Activated CD8-positive, alpha-beta memory T cell treated with anti-CD3 and anti-CD28 coated beads for 1 hour (primary cell): ENCODE measurements at places on chromosomes 2 and 18.

- no peak for DNase-seq
Observed at GRCh38 chr2:134391751-134392160, 137.9 kb downstream of the MGAT5 start.

DNA sequence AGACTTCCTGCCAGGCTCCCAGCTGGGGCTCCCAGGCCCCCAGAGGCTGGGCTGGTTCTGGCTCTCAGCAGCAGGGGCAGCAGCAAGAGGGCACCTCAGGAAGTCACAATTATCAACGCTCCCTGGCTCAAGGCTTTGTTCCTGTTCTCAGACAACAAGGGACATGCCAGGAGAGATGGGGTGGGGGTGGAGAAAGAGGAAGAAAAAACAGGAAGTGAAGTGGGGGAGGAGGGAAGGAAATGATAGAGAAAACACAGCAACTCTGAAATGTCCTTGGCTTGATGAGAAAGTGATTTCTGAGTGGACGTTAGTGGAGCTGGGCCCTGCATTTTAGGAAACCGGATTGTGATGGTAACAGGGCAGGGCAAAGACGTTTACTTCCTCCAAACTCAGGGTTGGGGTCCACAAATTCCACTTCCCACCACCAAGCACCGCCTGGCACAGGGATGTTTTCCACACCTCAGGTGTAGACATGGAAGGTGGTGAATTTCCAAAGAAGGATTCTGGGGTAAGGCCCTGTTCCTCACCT is 40.4 kb downstream of the CYRIA start:
- DNase-seq = no peak

DNA sequence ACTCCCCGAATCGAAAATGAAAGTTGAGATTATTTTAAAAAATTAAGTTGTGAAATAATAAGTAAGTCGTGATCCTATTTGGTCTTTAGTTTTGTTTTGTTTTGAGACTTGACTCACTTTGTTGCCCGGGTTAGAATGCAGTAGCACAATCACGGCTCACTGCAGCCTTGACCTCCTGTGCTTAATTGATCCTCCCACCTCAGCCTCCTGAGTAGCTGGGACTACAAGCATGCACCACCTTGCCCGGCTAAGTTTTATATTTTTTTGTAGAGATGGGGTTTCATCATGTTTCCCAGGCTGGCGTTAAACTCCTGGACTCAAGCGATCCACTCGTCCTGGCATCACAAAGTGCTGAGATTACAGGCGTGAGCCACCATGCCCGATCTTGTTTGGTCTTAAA is 326.2 kb downstream of the MYCN start:
- no peak for DNase-seq

DNA sequence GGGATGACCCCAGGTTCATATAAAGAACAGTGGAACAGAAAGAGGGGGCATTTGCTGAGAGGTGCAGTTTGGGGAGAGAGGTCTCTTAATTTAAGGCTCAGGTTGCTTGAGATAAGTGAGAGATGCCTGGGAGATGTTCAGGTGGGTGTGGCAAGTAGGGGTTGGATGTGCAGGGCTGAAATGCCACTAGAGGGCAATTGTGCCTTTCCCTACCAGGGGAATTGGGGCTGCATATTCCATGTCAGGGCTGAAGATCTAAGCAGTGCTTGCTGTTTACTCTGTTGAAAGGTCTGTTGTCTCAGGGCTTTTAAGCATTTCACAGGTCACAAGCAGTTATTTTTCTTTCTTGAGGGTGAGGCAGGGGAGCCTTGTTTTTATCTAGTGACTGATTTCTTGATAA is 7.8 kb downstream of the CCDC85A start:
- DNase-seq = no peak

DNA sequence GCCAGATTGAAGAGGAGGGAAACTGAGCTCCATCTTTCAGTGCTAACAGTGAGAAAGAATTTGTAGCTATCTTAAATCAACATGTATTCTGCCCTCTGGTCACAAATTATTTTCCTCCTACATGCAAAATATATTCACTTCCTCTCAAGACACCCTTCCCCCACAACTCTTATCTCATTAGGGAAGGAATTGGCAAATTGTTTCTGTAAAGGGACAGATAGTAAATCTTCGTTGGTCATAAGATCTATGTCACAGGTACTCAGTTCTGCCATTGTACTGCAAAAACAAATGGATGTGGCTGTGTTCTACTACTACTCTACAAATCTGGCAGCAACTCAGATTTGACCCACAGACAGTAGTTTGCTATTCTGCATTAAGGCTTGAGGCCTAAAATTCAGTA is 53.0 kb upstream of the CYP20A1 start:
- no peak for DNase-seq

DNA sequence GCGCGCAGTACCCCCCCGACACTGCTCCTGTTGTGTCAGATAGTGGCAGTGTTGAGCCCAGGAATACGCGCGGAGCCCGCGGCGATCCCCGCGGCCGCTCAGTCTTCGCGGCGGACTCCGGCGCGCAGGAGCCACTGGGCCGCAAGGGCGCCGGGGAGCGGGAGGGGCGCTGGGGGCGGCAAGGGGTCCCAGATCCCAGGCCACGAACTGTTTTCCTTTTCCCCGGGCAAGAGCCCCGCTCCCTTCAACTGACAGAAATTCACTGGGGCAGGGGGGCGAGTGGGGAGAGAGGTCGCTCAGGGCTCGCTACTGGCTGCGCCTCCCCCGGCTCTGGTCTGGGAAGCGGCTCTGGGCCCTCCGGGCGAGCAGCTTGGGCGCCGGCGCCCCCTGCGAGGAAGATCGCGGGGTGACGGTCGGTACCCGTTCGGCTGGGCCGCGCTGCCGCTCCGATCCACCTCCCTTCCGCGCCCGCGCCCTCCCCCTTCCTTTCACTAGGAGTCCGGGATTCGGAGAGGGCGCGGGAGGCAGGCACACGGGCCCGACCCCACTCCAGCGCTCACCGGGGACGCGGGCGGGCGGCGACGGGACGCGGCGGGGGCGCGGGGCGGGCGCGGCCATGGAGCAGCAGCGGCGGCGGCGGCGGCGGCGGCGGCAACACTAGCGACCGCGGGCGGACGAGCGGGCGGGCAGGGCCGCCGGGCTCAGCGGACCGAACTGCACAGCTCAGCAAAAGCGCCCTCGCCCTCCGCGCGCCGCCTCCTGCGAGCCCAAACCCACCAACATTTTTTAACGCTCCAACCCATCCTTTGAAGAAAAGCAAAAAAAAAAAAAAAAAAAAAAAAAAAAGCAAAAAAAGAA is 1.4 kb upstream of the SETBP1 start:
- no peak for DNase-seq

GRCh38 chr2:127205218-127206125 is 14.6 kb downstream of the CYP27C1 start:
- no peak for DNase-seq

DNA sequence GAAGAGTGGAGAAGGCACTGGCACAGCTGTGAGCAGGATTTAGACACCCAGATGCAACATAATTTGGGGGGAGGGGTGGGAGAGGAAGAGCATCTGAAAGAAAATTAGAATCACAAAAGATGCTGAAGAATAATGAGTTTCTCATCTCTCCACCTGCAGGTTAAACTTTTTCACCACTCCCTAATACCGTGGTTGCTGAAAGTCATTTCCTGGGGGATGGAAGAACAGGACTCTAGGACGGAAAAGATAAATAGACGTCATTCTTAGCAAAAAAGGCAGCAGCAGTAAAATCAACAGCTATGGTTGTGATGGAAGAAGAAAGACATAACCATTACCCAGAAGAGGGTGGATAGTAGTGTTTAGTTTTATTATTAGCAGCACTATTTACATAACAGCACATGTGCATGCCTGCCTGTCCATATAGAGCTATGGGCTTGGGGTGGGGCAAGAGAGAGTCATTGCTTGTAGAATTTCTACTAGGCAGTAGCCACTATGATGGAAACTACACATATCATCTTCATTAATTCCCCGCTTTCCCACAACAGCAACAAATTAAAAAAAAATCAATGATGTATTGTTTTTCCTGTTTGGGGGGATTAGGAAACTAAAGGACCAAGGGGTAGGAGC is 212.2 kb downstream of the TRIB2 start:
- no peak for DNase-seq

DNA sequence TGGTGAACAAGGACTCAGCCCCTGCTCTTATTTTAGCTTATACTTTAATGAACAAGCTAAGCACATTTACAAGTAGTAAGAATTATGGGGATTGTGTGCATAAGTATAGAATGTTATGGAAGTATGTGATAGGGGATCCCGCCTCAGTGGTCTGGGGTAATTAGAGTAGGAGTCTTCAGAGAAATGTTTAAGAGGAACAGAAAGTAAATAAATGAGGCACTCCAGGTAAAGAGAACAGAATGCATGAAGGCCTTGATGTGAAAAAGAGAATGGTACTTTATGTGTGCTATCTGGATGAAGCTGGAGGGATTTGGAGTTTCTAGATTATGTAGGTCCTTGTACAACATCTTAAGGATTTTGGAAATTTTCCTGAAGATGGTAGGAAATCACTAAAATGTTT is 76.6 kb downstream of the BMPR2 start:
- DNase-seq = no peak

- DNase-seq = no peak
Observed at GRCh38 chr18:67282796-67283195, 233.7 kb downstream of the DSEL start.

DNA sequence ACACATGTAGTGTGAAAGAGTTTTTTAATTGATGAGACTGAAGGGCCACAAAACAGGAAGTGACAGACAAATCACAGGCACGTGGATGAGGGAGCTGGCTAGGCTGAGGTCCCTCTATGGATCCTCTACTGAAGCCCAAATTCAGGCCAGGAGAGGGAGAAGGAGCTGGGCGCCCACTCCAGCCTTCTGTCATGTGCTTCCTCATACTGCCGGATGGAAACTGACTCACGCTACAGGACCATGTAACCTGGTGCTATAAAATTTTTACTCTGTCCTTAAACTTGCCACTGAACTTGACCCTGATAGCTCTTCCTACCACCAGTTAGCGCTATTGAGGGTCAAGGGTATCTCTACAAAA is 31.3 kb downstream of the PSTPIP2 start:
- no peak for DNase-seq

- DNase-seq = no peak
Observed at GRCh38 chr2:216918088-216918680, 58.3 kb upstream of the TNP1 start.

DNA sequence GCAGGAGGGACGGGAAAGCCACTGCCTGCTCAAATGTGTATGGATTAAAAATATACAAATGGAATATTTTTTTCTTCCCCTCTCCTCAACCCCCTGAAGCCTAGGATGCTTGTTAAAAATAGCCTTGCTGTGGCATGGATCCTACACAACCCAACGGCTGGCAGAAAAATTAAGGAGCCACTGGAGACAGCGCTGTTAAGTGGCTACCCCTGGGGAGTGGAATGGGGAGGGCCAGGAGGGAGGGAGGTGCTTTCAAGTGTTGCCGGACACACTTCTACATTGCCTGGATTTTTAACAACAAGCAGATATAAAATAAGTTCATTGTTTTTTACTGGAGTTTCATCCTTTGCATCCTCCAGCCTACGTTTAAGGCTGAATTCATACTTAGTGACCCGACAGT is 66.6 kb downstream of the ZBTB7C start:
- DNase-seq = no peak

GRCh38 chr2:147639891-147640290 is 204.9 kb upstream of the ACVR2A start:
- DNase-seq = no peak

DNA sequence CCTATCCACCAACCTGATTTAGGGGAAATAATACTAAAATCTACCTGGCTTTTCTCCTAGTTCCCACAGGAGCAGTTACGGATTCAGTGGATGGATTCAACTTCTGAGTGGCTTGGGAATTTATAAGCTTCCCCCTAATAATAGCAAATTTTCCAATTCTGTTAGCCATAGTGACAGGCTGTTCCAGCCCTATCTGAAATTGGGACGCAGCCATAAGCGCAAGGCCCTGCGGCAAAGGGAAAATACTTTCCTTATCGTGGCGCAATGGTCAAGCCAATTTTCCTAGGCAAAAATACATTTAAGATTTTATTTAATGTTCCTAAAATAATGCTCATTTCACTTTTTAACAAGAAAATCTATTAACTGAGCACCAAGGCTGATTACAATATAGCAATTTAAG is 49.7 kb downstream of the CDH2 start:
- no peak for DNase-seq
